ENCODE measurements at places on chromosomes 7 and 10.

DNA sequence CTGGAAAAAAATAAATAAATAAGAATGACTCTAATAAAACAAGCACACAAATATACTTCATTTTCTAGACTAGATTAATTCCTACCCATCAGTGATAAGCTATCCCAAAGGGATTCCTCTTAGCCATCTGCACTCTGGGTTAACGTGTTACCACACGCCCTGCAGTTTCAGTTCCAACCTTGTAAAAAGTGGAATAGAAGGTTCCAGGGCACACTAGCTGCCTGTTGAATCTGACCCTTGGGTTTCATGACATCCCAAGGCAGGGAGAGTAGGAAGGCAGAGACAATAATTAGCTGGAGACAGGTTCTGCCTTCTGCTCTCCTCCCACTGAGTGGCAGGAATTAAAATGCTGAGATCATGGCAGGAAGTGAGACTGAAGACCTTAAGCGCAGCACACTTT is 33.5 kb downstream of the SLC37A3 start:
- no peak for DNase-seq

GRCh38 chr7:149832332-149833041 is 5.7 kb upstream of the ZNF862 start:
- no peak for DNase-seq

DNA sequence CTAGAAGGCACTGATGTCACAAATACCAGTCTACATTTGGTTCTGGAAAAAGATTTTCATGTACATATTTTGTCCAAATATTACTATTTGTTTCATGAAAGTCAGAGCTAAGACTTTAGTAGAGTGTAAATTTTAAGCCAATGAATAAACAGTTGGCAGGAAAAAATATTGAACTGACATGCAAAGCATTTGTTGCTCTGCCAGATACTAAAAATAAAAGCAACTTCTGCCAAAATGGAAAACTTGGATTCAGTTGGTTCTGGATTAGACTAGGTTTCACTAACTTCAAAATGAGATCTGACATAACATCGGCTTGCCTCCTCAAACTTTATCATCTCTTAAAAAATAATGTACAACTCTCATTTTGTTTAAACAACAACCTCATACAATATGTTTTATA is 34.9 kb downstream of the FAM204A start:
- no peak for DNase-seq

GRCh38 chr7:156533964-156534363 is 106.6 kb upstream of the RNF32 start:
- DNase-seq: no peak

- DNase-seq: no peak
These were observed 26.9 kb downstream of the PAXIP1 start for GRCh38 chr7:154975984-154976383.

All from CD4-positive, alpha-beta T cell treated with Interleukin-12 subunit alpha and Interleukin-12 subunit beta, for 1 hour (primary cell).